ENCODE measurements at places on chromosomes 2 and 18.

GRCh38 chr2:152534460-152535135 lies 182.7 kb downstream of the PRPF40A start:
- no peak for DNase-seq

DNA sequence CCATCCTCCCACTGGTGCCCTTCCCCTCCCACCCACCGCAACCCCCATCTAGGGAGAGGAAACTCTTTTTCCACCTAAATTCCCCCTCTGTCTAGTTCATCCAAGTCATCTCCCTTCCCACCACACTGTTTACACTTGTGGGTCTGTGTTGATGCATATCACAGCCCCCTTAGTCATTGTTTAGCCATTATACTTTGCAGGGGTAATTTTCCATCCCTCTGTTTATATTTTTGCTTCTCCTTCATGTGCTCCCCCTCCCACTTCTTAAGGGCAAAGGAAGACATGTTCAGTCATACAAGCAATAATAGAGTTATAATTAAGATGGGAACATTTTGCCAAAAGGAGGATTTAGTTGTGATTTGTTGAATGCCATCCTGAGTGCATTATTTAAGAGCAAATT lies 187.8 kb upstream of the TNP1 start:
- DNase-seq: no peak

- DNase-seq: no peak
These were observed 9.2 kb upstream of the ADCY3 start for GRCh38 chr2:24929230-24929629.

DNA sequence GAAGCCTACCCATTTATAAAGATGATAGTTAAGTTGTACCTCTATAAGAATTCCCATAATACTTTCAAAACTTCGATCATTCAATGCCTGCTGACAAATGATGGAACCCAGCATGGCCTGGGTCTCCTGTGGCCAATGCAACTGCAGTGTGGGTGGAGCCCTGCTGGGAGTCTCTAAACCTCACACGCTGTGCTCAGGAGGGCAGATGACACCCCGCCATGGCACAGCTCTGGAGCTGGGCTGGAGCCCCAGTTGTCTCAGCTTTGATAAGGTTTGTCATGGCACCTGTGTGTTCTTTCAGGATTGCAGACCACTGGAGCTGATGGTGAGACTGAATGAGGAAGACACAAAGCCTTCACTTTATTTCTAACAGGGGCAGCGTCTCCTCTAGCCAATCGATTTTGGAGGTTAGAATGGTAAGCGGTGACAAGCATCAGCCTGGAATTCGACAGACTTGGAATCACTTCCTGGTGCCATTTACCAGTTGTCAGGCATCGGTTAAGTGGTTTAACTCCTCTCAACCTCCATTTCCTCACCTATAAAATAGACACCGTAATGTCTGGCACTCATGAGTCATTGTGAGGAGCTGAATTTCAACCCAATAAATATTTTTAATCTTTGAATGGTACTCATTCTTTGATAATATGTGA lies 383.6 kb upstream of the SALL3 start:
- no peak for DNase-seq

GRCh38 chr18:53952700-53953099 lies 271.8 kb downstream of the MBD2 start:
- no peak for DNase-seq
